Anterior cingulate cortex (tissue), 58 donors: ENCODE measurements at places on chromosomes 11 and 22.

DNA sequence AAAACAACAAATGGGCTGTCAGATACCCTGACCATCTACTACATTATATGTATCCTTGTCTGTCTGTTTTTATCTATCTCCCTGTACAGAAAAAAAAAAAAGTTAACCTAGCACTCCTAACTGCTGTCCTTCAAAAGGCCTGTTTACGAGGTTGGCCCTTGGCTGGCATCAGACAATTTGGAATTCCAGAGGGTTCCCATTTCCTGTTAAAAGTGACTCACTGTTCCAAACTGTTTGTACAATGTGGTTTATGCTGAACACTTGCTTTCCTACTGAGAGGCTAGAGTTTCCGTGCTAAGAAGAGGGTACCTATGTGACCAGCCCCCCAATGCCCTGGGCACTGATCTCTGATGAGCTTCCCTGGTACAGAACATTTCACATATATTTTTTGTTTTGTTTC lies 65.9 kb upstream of the HMGXB4 start:
- DNase-seq: no peak

- no peak for DNase-seq
These were observed 30.4 kb downstream of the PAAF1 start for GRCh38 chr11:73907191-73907590.

DNA sequence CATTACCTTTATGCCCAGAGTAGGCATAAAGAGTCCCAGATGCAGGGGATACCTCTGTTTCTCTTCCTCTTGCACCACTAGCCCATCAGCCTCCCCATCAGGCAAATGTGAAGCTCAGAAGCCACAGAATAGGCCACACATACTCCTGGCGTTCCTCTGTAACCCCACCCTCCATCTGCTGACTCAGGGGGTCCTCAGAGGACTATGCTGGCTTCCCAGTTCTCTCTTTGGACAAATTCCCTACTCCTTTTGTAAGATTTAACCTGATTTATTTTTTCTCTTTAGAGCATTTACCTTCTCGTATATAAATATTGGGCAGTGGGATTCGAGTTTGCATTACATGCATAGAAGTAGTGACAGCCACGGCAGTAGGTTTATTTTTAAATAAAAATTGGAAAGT lies 262.3 kb upstream of the CADM1 start:
- DNase-seq: no peak

DNA sequence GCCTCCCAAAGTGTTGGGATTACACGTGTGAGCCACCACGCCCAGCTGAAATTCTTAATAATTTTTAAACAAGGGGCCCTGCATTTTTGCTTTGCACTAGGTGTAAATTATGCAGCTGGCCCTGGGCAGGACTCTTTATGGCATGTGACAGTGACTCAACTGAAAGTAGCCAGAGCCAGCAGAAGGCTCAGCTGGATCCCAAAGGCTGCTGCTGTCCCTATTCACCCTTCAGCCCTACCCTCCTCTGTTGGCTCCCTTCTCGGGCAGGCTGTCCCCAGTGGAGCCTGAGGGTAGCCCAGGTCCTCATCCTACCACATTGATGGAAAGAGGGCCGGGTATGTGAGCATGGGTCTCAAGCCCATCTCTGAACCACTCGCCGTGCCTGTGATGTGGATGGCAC lies 45.6 kb downstream of the CD82 start:
- DNase-seq: no peak

- DNase-seq: no peak
These were observed 31.8 kb upstream of the RFPL3 start for GRCh38 chr22:32325811-32326237.

DNA sequence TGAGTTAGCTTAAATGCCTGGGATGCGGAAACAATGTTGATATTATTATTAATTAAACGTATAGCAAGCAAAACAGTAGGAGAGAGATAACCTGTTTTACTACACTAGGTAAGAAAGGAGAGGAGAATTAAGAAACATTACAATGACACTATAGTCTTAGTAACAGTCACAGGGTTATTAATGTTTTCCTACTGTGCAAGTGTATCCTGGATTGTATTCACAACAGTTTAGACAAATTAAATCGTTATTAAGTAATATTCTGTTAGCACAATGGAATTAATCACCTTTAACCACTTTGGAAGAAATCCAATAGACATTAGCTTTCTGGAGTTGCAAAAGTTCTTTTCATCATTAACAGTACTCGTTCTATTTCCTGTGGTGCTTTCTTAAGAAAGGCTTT lies 3.4 kb downstream of the FAM181B start:
- DNase-seq: no peak

DNA sequence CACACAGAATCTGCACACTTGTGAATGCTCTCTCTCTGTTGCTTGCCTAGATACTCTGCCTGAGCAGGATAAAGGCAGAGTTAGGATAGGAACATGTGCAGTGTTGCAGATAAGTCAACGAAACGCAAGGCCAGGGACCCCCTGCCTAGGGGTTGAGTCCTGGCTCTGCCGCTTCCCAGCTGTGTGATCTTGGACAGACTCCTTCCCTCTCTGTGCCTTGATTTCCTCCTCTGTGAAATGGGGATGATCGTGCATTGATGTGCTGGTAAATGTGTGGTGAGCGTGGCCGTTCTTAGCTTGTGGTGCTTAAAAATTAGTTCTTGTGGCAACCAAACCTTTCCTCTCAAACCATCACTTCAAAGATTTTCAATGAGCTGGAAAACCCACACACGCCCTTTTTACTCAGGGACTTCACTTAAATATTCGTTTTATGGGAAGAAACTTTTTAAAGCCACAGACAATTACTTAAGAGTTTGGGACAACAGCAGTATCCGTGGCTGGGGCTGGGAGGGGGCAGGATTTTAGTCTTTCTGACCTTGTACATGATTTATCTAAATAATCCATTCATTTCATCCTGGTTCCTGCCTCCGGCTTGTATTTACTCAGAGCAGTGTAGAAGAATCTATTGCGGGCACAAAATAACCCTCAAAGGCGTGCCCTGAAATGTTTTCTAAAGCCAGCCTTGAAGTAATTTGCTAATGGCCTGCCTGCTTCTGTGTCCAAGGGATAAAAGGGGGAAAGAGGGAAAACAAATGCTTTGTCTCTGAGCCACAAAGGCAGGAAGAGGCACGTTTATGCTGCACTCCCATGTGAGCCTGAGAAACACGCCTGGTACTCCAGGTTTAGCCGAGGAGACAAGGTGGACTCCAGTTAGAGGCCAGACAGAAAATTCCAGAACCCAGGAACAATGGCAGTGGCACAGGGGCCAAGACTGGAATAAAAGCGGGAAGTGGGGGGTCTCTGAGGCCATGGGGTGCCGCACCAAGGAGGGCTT lies 85.0 kb upstream of the CRYBB3 start:
- no peak for DNase-seq

GRCh38 chr22:33512908-33513307 lies 407.4 kb downstream of the LARGE1 start:
- no peak for DNase-seq

GRCh38 chr11:114170226-114170625 lies 110.7 kb downstream of the ZBTB16 start:
- DNase-seq: no peak

DNA sequence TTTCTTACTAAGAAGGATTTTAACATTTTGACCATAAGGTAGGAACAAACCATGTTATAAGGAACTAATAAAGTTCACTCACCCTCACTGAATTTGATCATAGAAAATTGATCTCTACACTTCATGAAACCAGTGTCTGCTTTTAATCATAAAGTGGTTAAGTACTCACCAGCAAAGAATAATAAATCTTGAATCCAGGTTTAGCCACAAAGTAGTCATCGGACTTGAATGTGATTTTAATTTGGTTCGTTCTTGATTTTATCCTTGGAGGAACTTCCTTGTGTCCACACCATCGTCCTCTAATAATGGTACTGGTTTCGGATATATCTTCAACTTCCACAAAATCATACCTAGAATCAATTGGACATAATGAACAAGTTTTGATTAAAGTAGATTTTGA lies 40.5 kb upstream of the DDI1 start:
- no peak for DNase-seq

- no peak for DNase-seq
These were observed 14.6 kb downstream of the ARHGEF17 start for GRCh38 chr11:73322382-73323306.

- no peak for DNase-seq
These were observed 434.4 kb downstream of the METTL15 start for GRCh38 chr11:28542561-28542960.

DNA sequence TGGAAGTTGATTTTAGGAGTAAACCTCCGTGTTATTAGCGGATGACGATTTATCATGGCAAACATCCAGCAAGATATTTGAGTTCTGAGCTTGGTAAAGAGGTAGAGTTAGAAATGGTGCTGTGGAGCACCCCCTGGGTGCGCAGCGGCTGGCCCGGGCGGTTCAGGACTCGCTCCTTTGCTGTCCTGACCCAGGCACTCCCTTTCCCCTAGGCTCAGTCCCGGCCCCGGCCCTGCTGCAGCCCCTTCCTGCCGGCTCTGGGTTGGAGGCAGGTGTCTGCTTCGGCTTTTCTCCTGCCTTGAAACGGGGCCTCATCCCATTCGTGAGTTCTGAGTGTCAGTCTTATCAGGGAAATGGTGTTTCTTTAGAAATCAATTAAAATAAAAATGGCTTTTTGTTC lies 33.4 kb downstream of the AP2A2 start:
- no peak for DNase-seq

- no peak for DNase-seq
These were observed 367.9 kb downstream of the METTL15 start for GRCh38 chr11:28476049-28476448.

GRCh38 chr22:41799486-41800347 lies 762 bp upstream of the CCDC134 start:
- DNase-seq: no peak

GRCh38 chr11:49377978-49378377 lies 169.6 kb upstream of the FOLH1 start:
- DNase-seq: no peak

DNA sequence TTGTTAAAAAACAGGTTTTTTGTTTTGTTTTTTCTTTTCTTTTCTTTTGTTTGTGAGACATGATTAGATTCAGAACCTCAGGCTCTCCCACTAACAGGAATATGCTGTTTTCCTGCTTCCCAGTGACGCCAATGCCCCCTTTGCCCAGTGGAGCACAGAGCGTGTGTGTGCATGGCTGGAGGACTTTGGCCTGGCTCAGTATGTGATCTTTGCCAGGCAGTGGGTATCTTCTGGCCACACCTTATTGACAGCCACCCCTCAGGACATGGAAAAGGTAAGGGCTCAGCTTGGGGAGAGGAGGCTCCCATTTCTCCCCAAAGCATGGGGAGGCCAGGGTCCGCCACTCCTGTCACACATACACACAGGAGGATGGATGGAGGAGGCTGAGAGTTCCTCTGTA lies 25.0 kb downstream of the CYB5R2 start:
- no peak for DNase-seq

DNA sequence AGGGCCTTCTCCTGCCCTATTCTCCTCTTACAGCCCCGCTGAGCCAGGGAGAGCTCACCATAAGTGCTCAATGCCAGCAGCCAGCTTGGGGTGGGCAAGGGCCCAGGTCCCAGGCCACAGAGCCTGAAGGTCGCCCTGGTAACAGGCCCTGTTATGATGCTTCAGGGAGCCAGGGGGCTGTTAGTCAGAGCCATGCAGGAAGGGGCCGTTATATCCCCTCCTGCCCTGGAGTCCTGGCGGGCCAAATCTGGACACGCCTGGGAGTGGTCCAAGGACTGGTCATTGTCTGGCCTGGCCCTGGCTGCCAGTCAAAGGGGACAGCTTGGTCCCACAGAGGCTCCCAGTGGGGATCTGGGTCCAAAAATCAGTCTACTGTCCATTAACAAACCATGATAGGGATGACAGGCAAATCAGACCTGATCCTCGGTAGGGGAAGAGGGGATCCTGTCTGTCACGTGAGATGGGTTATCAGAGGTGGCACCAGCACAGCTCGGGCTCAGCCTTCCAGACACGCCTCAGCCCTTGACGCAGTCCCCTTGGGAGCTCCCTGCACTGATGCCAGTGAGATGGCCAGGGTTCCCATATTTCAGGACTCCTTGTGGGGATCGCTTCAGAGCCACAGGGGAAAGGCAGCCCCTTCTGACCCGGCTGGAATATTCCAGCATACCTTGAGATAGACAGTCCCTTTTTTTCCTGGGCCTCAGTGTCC lies 55.9 kb downstream of the LRRC32 start:
- no peak for DNase-seq

DNA sequence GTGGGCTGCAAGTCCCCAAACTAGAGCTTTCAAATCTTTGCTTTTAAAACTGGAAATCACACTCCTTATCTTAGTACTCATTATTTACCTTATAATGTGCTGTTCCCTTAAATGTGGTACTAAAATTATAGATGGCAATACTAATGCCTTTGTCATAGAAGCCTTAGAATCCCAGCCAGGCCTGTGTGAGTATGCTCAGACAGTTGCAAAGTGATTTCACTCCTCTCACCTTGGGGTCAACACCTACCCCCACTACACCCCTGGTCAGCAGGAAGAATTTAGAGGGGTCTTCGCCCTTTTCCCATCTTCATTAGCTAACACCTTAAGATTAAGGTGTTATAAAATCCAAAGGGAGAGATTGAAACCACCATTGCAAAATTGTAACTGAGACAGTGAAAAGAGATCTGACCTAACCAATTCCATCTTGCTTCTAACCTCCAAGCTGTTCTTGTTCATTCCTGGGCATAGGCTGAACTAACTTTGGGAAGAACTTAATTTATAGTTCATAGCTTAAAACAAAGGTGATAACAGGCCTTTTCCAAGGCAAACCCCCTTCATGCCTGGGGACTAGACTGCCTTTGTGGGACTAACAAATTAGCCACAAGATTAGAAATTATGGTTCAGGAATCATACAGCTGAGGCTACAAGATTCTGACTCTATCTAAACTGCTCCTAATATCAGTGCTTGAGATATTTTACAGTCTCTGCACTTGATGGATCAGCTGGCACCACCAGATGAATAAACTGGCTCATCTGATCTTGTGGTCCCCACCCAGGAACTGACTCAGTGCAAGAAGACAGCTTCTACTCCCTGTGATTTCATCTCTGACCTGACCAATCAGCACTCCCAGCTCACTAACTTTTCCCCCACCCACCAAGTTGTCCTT lies 10.4 kb upstream of the MRPL17 start:
- DNase-seq: no peak

GRCh38 chr11:8683115-8683807 lies 669 bp downstream of the RPL27A start:
- DNase-seq: no peak

- no peak for DNase-seq
These were observed 83.9 kb downstream of the CABIN1 start for GRCh38 chr22:24094966-24095365.

DNA sequence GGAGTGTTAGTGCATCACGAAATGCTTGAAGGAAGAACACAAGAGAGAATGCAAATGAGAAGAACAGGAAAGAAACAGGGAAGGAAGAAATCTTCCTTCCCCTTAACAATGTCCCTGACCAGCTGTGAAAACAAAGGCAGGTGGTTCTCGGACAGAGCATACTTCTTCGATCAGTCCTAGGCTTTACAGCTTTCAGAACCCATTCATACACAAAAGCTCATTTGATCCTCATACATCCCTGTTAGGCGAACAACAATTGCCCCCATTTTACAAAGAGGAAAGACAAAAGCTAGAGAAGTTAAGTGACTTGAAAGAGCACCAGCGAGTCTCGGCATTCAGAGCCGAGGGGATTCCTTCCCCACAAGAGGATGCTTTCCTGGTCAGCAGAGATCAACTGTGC lies 57.2 kb upstream of the LRRC55 start:
- no peak for DNase-seq
